ENCODE measurements at places on chromosomes 3 and 15.

GRCh38 chr3:112425858-112426750, 73.2 kb downstream of the BTLA start:
- DNase-seq: no peak

DNA sequence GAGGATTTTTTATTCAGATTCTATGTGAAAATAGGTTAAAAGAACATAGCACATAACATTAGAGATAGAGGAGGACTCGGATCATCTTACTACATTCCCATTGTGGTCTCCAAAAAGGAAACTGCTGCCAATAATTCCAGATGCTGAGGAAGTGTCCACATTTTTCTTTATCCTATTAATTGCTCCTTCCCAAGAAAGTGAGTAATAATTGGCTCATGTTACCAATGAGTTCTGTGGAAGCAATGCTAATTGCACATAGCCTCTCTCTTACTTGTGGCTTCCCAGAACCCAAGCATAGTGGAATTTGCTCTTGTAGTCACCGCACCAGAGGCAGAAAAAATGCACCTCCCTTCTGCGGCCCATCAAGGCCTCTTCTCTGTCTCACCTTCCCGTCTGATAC, 208.4 kb downstream of the PLOD2 start:
- no peak for DNase-seq

- no peak for DNase-seq
These were observed 46.3 kb upstream of the VEPH1 start for GRCh38 chr3:157549498-157549897.

DNA sequence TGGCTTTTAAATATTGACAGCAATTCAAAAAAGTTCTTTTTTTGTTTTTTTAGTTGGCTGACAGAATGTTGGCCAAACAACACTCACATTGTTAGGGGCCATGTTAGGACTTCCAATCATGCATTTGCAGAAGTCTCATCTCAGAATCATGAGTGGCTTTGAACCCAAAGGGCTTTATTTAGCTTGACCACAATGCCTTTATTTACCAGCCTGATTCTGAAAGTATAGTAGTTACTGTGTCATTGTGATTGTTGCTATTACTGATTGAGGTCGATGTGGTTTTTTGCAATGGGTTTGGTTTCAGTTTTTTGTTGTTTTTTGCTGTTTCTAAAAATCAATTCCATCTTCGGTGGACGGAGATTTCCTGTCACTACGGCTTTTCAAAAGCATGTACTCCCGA, 7.2 kb downstream of the GLDN start:
- no peak for DNase-seq

DNA sequence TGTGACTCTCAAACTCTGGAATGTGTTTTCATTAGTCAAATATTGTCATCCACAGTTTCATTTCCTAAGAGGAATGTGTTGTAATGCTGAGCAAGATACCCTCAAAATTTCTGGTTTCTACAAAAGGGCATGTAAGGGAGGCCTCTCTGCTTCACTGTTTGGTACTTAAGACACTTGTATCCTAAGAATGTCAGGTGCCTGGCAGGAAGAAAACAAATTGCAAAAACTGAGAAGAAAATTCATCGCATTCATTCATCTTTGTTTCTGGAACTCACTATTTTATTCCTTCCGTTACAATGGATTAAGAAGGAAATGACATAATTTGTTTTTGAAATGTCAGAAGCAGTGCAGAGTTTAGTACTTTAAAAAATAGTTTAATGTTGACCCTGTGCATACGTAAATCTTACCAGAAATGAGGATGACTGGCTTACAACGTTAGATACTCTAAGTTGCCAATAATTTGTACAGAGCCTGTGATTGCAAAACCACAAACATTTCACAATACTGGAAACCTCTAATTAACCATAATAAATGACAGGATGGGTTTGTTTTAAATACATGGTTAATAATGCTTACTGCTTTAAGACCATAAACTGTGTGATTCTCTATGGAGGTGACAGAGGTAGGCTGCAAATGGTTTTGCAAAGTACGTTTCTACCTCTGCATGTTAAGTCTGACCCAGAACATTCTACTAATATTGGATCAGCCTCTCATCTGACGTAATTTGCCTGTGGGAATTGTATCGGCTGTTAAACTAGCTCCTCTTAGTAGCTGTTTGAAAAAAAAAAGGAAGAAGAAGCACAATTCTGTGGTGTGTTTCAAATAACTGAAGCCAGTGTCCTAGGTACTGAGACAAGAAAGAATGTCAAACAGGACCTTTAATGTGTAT, 477.8 kb downstream of the RBMS3 start:
- DNase-seq: peak; percentile 42

- peak; percentile 69 for DNase-seq
These were observed 142.4 kb downstream of the TCF12 start for GRCh38 chr15:57060799-57061198.

GRCh38 chr3:118304557-118304956, 730.1 kb downstream of the IGSF11 start:
- no peak for DNase-seq

GRCh38 chr3:14141144-14141543, 16.3 kb downstream of the TMEM43 start:
- DNase-seq: no peak

- DNase-seq: no peak
These were observed 148.5 kb upstream of the NAALADL2 start for GRCh38 chr3:174710612-174711011.

GRCh38 chr3:66615643-66616301, 115.0 kb upstream of the LRIG1 start:
- DNase-seq: no peak

DNA sequence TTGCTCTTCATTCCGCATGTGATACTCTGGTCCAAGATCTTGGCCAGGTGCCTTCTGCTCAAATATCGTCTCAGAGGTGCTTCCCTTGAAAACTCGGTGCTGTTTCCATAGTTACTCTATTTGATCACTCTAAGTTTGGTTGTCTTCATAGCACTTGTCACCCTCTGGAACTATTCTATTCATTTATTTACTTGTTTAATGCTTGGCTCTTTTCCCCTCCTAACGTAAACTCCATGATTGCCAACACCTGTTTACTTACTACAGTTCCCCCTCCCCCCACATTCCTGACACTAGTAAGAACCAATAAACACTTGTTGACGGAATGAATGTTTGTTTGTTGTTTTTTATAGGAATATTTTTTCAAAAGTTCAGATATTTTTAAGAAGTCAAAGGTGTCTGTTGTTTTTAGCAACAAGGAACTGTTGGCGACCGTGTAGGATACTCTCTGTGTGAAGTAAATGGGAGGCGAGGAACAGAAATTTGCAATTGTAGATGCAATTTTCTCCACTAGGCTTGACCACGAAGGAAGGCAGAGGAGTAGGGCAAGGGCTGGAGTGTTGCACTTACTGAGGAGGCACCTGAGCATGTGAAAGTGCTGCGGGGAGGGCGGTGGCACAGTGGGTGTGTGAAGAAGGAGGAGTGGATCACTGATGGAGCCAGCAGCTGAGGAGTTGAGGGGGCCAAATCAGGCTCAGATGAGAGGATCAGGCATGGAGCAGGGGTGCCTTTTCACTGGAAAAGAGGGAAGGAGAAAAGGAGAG, 48.4 kb downstream of the MOBP start:
- DNase-seq: no peak

DNA sequence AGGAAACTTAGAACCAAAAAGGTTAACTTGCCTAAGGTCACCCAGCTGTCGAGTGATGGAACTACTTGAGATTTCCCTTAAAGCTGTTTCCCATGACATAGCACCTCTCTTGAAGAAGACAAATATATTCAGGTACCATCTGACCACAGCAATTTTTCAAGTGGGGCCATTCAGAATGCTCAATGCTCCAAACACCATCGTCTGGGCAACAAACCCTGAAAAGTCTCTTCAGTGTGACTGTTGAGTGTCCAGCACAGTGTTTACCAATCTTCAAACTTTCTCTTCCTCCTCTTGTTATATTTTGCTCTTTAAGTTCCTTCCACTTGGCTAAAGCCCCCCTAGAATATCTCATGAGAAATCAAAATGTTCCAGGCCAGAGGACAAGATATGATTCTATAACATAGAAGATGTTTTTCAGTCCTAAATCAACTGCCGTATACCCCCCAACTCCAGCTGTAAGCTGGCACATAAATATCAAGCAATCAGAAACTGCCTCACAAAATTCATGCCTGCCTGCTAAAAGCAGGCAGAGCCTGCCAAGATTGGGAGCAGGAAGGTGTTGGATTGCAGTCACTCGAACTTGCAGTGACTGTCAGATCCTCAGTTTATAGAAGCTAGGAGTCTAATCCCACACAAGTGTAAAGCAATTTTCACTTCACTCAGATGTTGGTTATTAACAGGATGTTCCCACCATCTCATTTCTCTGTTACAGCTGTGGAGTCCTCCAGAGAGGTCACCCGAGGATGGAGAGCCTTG, 230.5 kb upstream of the MRPL3 start:
- no peak for DNase-seq

GRCh38 chr15:79211481-79211880, 71.0 kb upstream of the ANKRD34C start:
- DNase-seq: no peak

- no peak for DNase-seq
These were observed 101.1 kb downstream of the TOP2B start for GRCh38 chr3:25563601-25564000.

DNA sequence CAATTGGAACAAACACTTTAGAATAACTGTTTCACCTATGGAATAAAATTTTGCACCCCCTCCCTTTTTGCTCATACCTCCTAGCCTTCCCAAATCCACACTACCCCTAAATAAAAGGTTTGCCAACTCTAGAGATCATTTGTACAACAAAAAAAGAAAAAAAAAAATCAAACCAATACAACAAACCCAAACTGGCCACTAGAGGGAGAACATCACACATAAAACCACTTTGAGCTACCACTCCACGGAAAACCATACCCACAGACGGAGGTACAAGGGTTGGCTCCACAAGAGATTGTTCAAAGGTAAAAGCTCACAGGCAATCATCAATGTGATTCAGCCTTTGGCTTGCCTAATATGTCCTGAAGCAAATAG, 47.6 kb downstream of the SETMAR start:
- no peak for DNase-seq

GRCh38 chr15:91407269-91407889, 307.3 kb downstream of the SV2B start:
- DNase-seq: peak; percentile 30

DNA sequence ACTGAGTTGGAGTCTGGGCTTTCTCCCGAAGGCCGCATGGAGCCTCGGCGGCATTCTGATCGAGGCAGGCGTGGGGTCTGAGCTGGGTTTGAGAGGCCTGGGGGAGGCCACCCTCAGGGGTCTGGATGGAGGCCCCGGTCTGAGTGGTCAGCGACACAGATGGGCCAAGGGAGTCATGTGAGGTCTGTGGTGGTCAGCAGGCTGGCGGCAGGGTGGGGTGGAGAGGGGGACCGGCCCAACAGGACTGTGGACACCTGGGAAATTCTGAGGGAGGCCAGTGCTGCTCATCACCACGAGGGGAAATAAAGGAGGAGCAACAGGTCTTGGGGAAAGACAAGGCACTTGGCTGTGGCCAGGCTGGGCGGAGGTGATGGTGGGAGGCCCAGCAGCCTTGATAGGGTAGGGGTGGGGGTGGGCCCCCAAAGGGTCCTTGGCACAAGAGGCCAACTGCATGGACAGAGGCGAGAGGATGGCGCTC, 16.2 kb downstream of the CTSH start:
- DNase-seq: no peak

All from SW 1271 (cell line).